Mucosa of gallbladder (tissue), 1 donor: ENCODE measurements at places on chromosomes 2 and 18. TPM values are rescaled to one million over a fixed set of nuclear protein-coding genes. Genes with fewer than 3 reads are reported as not detected.

SMYD1 gene
- 7.3 TPM for total RNA-seq

CHMP1B gene
- total RNA-seq = 50.4 TPM

C18orf54 gene
- total RNA-seq = 1.3 TPM

DYNAP gene
- not detected for total RNA-seq

HRH4 gene
- total RNA-seq = not detected

FAM228A gene
- total RNA-seq = 1.0 TPM

IL36RN gene
- not detected for total RNA-seq
